ENCODE measurements at places on chromosomes 2 and 18. TPM values are rescaled to one million over a fixed set of nuclear protein-coding genes. Genes with fewer than 3 reads are reported as not detected.

DNA sequence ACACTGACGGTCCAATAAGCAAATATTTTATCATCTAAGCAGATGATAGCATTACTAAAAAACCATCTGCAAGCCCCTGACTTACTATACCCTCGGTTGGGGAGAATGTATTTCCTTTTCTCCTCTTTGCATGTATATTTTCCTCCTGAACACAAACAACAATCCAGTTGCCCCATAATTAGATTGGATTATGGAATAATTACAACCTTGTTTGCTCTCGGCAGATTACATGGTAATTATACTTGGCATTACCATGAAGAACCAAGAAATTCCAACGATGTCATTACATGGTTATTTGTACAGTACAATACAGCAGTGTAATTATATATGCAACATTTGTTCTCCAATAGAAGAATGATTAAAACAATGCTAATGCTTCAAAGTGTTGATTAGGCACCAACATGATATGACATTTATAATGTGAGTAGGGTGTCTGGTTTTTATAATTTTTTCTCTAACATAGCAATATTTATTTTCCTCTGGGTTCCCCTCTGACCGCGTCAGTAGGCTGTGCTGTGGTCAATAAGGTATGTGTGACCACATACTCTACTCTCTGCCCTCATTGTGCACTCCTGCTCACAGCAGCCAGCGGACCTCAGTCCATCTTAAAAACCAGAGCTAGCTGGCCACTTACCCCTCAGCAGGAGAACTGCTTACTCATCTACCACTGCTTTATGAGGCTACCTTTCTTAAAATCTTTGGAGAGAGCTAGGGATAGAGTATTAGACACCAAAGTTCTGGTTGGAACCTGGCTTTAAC is 176.1 kb downstream of the INSIG2 start:
- DNase-seq = no peak

- DNase-seq = no peak
Measured at GRCh38 chr18:8814206-8814605, 108.8 kb downstream of the MTCL1 start.

NEB gene
- 0.90 TPM for total RNA-seq

DNA sequence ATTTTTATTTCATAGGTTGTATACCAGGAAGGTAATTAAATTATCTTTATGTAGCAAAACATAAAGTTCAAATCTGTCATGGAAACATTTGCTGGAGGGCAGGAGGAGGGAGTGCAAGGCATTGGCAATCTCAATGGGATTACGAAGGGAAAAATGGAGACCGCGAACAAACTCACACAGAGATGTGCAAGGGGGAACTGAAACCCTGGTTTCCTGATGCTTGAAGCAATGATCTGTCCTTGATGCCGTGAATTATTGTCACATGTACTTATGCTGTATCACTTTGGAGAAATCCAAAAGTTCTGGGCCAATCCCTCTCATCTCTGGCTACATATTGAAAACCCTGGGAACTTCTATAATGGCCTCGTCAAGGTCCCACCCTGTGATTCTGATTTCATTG is 65.0 kb upstream of the MFF start:
- no peak for DNase-seq

GRCh38 chr18:50947899-50948298 is 19.9 kb upstream of the ELAC1 start:
- peak; percentile 54 for DNase-seq

DNA sequence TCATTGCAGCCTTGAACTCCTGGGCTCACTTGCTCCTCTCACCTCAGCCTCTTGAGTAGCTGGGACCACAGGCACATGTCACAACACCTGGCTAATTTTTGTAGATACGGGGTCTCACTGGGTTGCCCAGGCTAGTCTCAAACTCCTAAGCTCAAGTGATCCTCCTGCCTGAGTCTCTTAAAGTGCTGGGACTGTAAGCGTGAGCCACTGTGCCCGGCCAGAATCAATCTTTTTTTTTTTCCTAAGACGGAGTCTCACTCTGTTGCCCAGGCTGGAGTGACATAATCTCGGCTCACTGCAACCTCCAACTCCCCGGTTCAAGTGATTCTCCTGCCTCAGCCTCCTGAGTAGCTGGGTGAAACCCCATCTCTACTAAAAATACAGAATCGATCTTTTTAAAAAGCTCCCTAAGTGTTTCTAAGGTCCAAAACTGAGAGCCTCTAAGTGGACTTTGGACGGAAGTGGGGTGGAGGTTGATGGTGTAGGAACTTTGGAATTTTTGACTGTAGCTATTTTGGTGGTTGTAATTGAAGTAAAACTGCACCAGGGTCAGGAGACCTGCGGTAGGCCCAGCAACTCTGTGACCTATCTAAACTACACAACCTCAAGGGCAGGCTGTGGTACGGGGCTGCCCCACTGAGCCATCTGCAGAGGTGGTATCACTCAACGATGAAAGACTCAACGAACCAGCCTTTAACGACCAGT is 82.9 kb downstream of the POLR1A start:
- DNase-seq = no peak

DNA sequence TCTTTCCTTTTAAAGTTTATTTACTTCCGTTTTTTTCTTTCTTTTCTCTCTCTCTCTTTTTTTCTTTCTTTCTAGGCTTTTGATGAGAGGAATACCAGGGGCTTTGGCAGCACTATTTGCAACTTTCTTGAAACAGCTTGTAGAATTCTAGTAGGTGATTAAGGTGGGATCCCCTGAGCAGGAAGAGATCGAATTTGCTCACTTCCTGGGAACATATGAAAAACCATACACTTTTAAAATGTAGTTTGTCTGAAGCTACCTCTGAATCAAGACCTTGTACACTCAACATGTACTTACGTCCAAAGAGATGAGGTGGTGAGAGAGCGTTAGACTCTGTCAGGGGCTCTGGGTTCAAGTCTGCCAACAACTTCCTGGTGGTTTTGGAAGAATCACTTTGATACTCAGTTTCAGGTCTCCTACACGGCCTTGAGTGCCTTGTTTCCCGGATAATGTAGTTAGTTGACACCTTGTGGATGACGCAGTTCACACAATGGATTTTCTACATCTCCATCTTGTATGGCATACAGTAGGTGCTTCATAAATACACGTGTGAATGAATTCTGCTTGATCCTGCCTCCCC is 229.1 kb downstream of the MYCN start:
- DNase-seq = no peak

ZNF396 gene
- total RNA-seq = 0.79 TPM

RNF144A gene
- 0.13 TPM for total RNA-seq

- DNase-seq = no peak
Measured at GRCh38 chr2:239507576-239508258, 106.9 kb upstream of the HDAC4 start.

NCKAP5 gene
- 0.26 TPM for total RNA-seq

DNA sequence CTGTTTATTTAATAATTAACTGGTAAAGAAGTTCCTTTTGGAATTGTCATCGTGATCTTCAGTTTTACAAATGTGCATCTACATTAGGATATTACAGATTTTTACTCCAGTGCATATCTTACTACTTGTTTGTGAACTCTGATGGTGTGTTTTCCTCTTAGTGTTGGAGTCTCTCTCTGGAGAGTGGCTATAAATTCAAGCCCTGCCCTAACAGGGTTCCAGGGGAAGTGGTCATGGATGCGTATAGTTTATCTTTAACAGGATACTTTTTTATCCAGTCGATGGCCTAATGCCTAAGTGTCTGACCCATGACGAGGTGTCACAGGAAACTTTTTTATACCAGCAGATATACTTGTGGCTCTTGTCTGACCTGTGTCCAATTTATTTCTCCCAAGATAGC is 75.4 kb downstream of the CHN1 start:
- DNase-seq = no peak

DNA sequence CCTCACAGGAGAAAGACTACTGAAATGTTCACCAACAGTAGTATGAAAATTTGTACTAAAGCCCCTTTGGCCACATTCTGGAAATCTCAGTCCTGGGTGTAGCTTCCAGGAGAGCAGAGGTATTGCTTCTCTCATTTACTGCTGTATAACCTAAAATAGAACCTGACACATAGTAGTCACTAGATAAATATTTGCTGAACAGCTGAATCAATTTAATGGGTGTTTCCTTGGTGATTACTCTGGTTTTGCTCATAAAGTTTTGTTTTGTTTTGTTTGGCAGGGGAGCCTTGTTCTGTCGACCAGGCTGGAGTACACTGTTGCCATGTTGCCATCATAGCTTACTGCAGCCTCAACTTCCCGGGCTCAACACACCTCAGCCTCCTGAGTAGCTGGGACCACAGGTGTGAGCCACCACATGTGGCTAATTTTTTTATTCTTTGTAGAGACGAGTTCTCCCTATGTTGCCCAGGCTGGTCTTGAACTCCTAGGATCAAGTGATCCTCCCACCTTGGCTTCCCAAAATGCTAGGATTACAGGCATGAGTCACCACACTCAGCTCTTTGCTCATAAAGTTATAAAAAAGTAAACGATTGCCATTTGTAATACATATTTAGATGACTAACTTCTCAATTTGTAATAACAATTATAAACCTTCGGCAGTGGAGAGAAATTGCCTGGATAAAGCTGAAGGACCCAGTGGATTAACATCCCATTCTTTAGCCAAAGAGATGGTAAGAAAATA is 11.5 kb upstream of the PARD3B start:
- DNase-seq = peak; percentile 89

DNA sequence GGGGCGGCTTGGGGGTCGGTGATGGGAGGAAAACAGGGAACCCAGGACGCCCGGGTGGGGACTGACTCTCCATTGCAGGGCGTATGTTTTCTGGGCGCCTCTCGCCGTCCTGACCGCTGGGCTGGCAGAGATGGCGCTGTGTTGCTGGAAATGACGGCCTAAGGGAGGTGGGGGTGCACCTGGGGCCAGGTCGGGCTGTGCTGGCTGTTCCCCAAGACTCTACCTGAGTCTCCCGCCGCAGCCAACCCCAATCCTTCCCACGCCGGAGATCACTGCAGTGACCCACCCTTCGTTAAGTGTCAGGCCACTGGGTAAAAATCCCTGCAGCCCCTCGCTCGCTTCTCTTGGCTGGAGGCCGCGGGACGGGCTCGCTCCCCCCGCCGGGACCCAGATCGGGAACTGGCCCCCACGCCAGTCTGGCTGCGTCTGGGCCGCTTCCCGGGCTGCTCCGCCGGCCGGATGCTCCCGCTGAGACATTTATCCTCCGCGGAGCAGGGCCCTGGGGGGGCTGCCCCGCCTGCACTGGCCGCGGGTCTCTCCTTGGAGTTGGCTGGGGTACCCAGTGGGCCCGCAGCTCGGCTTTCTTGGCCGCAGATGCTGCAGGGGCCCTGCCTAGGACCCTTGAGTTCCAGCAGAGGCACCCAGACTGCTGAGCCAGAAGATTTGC is 7.8 kb upstream of the ARMC9 start:
- DNase-seq = peak; percentile 21

LCT gene
- under 0.01 TPM for total RNA-seq

DNA sequence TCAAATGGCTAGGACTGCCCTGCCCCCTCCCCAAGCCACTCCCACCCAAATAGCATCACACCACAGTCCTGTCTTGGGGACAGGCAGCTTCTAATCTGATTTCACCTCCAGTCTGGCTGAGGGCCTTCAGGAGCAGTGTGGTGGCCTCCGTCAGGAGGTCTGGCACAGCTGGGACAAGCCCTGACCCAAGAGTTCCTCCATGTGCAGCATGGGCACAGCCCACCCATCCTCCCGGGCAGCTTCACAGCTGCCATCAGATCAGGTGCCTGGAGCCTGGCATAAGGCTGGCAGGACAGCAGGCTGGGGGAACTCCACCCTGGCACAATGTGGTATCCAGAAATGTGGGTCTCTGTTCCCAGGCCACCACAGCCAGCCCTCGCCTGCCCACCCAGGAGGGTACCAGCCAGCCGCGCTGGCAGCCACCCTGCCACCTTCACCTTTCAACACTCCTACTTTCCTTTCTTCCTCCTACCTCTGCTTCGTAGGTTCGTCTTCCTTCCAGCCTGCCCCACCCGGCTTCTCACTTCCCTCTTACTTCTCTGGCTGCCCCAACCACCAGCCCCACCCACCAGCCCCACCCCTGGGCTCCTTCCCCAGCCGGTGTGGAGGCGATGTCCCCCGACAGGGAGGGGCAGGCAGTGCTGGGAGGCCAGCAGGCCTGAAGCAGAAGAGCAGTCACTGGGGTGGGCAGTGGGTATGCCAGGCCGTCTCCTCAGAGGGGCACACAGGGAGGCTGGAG is at the start of gene CAPG:
Gene CAPG (minus strand): TSS at position 522 of the 739 bp plus-strand sequence. CDS start 8,221 bp downstream, outside the sequence.
- DNase-seq = peak; percentile 61

LANCL1 gene
- 19.5 TPM for total RNA-seq

MC4R gene
- under 0.01 TPM for total RNA-seq

- DNase-seq = no peak
Measured at GRCh38 chr2:225207043-225207442, 164.8 kb upstream of the DOCK10 start.

DNA sequence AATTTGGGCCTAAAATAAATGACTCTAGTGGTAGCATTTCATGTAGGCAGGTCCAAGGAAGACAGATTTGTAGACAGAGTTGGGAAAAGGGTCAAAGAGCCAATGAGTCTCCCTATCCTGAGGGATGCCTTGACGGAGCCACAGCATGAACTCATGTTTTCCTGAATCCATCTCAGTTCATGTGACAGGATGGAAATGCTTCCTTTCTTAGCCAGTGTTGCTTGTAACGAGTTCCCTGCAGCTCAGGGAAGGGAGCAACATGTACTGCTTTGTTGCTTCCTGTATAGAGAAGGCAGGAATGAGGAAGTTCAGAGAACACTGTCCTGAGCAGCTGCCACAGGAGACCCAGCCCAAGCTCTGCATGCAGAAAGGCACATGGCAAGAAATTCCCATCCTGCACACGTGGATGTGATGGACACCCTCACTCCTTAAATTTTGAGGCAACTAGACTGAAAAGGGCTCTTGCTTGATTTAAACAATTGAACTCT is 27.9 kb downstream of the TMEM17 start:
- peak; percentile 78 for DNase-seq

GRCh38 chr2:25082002-25082622 is 40.2 kb downstream of the EFR3B start:
- no peak for DNase-seq

DNA sequence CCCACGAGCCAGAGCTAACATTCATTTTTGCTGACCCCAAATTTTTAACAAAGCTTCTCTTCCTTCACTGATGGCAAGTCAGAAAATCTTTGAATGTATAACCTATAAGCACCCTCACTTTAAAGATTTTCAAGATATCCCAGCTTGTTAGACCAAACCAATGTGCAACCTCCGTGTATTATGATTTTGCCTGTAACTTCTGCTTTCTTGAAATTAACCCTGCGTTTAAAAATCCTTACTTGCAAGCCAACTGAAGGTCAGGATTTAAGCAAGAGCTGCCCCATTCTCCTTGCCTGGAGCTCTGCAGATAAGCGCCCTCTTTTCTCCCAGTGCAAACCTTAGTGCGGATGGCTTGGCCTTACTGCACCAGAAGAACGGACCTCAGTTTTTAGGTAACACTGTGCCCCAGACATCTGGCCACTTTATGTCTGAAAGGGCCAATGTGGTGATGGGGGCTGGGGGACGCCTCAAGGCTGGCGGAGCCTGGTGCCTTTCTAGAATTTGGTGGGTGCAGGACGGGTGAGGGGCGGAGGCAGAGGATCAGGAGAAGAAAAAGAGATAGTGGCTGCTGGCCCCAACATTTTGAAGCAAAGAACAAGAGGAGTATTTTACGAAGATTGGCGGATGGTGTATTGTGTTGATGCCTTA is 805 bp upstream of the TNFRSF11A start:
- no peak for DNase-seq

GALNT13 gene
- total RNA-seq = 1.3 TPM

PPM1G gene
- 143 TPM for total RNA-seq
